Astrocyte of the cerebellum (primary cell): ENCODE measurements at places on chromosomes 7 and 10.

DNA sequence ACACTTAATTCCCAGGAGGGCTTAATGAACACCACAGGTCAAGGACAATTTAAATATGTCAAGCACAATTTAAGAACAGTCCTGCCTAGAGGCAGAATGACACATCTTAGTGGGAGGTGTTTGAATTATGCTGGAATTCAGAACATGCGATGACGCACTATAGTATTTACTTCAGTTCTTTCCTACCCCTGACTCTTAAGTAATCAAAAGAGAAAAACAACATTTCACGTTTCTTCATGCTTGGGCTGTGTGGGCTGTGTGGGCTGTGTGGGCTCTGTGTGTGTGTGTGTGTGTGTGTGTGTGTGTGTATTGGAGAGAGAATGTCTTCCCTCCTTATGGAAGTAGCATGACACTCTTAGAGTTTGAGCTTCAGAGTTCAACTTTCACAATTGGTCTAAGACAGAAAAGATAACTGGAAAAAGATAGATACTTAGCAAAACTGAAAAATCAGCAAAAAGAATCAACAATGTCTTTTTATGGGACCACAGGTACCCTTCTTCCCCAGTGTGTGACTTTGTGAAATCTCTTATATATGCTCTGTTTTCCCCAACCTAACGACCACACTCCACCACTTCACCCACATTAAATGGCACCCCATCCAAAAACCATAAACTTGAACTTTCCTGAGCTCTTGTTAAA is 33.7 kb upstream of the CABCOCO1 start:
- peak; percentile 88 for DNase-seq

DNA sequence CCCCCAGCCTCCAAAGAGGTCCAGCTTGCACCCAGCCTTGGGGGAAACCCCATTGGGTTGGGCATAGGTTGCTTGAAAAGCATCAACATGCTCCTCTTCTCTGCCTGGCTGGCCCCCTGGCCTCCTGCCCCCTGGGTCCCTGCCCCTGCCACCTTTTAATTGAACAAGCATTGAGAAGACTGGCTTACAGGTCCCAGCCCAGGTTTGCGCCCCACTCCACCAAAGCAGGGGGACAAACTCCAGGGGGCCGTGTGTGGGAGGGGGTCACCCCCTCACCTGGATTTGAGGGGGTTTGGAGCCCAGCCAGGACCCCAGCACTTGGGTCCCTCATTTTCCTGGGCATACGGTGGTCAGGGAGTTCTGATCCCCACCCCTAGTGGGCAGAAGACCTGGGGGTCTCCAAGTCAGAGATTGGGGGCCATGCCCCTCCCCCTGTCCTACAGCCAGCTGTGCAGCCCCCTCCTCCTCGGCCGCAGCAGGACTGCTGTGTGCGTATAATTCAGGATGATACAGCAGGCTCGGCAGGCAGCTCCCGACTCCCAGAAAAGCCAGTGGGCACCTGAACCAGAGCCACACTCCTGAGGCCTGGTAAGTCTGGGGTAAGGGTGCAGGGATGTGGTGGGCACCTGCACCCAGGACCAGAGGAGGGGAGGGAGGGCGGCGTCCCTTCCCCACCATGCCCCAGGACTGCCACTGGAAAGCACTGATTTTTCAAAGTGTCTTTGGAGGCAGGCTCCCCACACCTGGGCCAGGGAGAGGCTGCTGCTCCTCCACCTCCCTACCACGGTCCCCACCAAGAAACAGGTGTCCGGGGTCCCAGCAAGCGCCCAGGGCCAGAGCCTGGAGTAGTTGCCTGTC is 1.7 kb downstream of the ELFN1 start:
- DNase-seq, result no peak

DNA sequence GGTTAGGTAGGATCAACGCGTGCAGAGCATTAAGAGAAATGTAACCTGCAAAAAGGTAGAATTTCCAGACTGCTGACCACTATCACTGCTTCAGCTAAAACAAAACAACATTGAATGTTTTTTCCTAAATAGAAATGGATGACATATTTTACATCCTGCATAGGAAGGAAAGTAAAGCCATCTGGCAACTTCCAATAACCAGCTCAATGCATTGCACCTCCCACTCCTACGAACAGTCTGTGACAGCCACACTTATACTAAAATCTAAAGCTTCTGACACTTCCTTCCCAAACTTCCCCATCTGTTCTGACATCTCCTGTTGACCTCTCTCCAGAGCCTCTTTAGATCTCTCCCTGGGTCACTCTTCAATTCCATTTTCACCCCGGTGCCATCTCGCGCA is 47.1 kb downstream of the NRCAM start:
- DNase-seq, result no peak

DNA sequence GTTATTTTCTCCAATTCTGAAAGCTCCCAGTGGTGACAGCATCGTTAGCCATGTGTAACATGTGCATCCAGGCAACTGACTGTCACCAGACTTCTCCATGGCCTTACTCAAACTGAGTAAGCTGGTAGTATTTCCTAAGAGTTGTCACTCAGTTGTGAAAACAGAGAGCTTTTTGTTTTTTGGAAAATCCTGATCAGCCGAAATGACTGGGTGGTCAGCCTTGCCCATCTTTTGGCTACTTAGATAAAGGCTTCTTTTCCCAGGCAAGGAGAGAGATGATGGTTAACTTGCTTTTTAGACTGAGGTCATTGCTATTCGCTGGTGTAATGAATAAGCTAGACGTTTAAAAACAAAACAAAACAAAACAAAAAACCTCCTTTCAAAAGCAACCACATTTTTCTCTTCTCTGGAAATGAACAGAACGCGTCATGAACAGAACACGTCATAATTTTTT is 159.5 kb upstream of the KLF14 start:
- no peak for DNase-seq

- no peak for DNase-seq
Measured at GRCh38 chr7:97001656-97002554, 3.4 kb upstream of the DLX6 start.

DNA sequence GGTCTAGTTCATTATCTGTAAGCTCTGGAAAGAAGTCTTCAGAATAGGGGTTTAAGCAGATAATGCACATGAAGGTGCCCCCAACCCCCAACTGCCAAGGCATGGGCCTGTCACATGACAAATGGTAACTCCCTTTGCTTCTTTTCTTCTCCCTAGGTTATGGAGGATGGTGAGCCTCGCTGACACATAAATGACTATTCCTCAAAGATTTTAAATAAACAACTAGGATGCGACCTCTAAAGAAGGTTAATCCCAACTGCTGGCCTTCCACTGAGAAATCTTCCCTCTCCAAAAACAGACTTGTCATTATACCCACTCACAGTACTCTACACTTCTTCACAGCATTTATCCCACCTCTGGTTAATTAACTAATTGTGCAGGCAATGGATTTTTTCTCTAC is 75.7 kb upstream of the FAM133B start:
- DNase-seq, result no peak

DNA sequence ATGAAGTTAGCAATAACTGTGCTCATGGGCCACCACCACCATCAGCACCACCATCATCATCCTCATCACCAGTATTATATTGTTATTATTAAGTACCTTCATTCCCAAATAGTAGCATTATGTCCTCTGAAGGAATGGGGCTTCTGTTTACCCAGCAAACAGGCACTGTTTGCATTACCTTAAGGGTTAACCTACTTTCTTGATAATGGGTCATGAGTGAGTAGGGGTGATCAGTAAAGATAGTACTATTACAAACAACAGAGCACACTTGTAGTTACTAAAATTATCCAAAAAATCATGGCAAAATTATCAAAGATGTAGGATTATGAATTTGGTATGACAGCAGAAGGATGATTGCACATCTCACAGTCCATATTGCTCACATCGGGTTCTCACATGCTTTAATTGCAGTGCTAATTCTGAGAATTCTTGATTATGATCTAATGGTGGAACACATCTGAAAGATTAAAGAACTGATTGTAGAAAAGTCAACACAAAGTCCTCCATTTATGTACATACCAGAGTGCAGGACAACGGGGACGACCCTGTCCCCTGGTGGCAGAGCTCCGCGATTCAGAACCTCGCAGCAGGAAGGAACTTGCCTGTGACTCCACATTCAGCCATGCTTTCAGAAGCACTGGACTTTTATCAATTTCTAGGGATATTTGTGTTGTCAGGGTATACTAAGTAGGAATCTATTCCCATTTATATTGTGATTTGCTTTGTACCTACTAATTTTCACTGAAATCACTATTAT is 31.0 kb downstream of the PDE1C start:
- DNase-seq, result no peak

GRCh38 chr10:16967866-16968415 is 150.7 kb upstream of the RSU1 start:
- no peak for DNase-seq

DNA sequence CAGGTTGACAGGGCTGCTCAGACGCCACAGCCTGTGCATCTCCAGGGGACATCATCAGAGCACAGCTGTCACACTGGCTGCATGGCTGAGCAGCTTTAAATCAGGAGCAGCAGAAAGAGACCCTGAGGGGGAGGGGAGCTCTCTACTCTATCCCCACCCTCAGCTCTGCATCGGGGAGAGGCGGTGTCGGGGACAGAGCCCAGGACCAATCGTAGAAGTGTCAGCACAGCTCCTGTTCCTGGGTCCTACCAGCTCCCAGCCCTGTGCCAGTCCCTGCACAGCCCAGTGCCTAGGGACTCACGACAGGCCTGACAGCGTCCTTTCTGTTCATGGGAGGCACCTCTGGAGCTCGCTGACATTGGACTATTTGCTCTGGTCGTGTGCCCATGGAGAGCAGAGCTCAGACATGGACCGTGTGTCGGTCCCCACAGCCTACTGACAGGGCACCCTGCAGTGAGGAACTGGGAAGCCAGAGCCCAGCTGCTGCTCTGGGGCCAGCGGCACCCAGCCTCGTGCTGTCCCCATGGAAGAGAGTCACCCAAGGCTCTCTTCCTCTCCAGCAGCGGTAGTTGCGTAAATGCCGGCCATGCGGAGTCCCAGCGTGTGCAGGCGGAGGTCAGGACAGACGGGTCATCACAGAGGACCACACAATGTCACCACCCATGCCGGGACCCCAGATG is 20.4 kb upstream of the ANTXRL start:
- DNase-seq, result no peak

DNA sequence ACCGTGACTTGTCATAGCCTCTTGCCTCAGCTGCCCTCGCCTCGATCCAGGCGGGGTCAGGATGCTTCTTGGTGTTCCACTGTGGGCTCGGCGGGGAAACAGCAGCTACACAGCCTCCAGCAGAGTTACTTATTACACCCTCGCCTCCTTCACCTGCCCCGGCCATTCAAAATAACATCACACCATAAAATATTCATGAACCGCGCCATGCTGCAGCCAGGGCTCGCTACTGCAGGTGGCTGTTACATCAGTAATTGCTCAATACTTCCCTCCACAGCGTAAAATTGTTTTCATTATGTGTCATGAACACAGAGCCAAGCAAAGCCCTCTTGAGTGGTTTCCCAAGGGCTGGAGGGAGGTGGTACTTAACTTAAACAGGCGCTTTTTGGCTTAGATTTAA is 241.5 kb upstream of the SP8 start:
- DNase-seq, result no peak

DNA sequence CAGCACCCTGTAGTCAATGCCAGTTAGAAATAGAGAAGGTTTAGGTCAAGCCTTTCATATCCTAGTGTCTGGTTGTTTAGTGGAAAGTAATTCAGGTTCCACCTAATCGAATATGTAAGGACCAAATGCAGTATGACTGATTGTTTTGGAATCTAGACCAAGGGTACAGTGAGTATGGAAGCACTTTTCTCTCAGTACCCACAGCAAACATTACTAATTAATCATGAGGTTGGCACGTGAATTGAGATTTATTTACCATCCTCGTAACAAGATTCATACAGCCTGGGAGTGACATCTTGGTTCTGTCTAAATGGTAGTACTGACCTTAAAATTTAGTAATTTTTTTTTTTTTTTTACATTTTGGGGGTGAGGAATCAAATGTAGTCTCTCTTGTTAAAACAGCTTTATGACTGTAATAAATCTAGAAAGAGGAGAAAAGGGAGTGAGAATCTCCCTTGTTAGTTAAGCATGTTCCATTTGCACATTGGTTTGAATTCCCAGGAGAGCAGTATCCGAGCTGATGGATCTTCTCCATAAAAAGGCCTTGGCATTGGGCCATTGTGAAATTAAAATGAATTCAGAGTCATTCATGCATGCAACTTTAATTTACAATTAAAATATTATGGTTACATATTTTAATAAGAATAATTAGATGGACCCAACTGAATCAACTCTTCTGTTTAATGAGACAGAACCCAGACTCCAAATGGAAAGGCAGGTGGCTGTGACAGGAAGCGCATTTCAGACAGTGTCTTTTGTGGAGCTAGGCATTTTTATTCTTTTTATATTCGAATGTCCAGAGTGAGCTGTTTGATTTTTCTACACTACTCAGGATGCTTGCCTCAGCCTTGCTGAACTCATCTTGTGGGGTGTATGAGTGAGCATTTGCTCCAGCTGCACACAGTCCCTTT is 57.6 kb downstream of the SNX10 start:
- no peak for DNase-seq

DNA sequence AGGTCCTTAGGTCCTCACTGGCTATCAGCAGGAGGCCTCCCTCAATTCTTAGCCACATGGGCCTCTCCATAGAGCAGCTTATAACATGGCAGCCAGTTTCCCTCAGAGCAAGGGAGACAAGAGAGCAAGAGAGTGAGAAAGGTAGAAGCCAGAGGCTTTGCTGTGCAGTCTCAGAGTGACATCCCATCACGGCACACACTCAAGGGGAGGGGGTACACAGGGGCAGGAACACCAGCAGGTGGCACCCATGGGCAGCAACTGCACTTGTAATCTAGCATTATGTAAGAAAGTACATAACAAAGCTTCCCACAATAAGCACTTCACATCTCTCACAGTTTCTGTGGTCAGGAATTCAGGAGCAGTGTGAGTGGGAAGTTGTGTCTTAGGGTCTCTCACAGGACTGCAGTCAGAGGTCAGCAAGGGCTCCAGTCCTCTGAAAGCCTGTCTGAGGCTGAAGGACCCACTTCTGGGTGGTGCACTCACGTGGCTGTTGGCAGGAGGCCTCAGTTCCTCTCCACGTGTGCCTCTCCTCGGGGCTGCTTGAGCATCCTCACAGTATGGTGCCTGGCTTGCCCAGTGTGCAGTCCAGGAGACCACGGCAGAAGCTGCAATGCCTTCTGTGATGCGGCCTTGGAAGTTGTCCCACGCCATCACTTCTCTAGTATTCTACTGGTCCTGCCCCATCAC is 159.4 kb downstream of the OAT start:
- no peak for DNase-seq
